ENCODE measurements at places on chromosomes 11 and 22.

GRCh38 chr11:118635237-118635591, 27.8 kb downstream of the PHLDB1 start:
- no peak for DNase-seq

- DNase-seq = no peak
These were observed 4.8 kb upstream of the SYT8 start for GRCh38 chr11:1830004-1830321.

GRCh38 chr11:27357250-27357649, 5.8 kb downstream of the CCDC34 start:
- no peak for DNase-seq

- DNase-seq = peak; percentile 81
These were observed 55.0 kb upstream of the ARHGAP32 start for GRCh38 chr11:129247135-129247534.

DNA sequence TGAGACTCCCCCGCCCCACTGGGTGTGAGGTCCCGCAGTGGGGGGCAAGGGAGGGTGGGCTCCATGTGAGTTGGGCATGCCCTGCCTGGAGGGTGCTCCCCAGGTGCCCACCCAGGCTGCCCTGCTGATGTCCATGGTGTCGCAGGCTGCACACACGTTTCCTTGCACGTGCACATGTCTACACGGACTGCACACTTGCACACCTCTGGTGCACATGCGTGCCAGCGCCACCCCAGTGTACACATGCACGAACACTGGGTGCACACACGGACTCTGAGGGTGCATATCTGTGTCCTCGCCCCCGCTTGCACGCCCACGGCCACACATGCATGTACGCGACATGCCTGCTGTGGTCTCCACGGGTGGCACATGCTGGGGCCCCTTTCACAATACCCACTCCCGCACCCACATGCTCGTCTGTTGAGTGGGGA, 35.2 kb upstream of the PRODH start:
- no peak for DNase-seq

DNA sequence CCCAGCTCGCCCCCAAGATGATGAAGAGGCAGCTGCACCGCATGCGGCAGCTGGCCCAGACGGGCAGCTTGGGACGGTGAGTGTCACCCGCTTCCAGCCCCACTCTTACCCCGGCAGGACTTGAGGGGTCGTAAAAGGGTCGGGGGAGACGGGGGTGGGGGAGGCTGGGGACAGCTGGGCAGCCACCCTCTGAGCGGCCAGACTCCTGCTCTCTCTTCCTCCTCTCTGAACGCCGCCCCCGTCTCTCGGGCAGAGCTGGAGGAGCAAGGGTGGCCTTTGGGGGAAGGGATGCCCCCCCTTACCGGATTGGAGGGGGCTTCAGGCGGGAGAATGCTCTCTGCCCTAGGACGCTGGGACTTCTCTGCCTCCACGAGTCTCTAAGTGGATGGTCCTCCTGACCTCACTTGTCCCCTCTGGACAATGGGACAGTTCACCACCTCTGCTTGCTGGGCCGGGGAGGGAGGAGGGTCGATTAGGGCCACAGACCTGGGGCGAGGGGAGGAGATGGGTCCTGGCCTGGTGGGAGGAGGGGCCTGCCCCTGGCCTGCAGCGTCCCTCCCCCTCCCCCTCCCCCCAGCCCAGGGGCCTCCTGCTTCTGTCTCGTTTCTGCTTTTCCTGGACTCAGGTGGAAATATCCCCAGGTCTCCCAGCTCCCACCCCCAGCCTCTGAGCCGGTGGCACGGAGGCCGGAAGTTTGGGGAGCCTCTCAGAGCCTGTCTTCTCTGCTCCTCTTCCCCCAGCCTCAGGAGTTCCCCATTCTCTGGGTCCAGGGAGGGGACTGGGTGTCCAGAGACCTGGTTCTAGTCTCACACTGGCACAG, 512 bp downstream of the SH3BP1 start:
- no peak for DNase-seq

DNA sequence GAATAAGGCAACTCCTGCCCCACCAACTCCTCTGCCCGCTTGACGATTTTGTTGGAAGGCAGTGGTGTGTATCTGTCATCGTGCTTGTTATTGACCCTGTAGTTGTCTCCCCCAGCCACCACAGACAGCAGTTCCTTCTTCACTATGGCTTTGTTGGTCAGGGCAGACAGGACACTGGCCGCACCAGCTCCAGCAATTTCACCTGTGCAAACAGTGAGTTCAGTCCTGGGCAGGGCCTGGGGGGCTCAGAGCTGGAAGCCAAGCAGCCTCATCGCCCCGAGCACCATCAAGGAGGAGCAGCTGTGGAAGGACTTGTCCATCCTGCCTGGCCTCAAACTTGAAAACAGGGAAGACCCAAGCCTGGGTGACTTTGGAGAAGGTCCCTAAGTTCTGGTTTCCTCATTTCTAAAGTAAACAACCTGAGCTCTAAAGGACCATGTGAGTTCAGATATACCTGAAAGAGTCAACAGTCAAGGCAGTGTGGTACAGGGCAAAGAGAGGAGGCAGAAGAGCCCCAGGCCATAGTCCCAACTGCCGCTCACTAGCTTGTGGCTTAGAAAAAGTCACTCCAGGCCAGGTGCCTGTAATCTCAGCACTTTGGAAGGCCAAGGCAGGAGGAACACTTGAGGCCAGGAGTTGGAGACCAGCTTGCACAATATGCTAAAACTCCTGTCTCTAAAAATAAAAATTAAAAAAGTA, 4.6 kb downstream of the PLAAT2 start:
- DNase-seq = no peak

DNA sequence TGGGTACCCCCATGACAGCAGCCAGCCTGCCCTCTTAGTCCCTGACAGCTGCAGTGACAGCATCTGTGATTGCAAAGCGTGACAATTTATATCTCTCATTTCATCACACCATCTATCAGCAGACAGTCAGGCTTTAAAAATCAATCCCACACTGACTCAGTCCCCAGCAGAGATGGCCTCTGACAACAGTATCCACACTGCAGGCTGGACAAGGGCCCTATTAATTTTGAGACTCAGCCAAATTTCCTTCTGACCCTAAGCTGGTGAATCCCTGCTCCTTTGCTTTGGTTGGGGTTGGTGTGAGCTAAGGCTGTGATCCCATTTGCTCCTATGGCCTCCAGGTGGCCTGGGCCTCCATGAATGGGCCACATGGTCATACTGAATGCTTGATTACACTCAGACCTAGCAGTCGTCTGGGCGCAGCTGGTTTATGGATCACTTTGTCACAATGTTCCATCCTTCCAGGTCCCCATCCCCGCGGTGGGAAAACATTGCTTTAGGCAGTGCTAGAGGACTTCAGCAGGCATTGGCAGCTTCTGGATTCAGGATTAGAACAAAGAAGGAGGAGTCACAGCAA, 68.2 kb upstream of the B3GAT1 start:
- no peak for DNase-seq

- DNase-seq = peak; percentile 50
These were observed 24.5 kb upstream of the RAG2 start for GRCh38 chr11:36622431-36623136.

DNA sequence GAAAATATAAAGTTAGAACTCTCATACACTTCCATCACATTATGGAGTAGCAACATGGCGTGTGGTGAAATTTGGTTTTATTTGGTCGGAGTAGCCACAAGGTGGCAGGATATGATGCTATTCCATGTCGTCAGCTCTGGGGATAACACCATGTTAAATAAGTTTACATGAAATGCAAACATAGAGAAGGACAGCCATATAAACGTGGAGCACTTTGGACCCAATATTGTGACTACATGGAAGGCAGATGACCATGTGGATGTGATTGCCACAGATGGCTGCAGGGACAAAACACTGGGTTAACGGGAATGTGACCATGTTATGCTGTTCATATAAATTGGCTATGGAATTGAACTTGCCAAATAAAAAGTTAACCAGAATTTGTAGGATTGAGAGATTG, 21.0 kb downstream of the OR5M11 start:
- no peak for DNase-seq

DNA sequence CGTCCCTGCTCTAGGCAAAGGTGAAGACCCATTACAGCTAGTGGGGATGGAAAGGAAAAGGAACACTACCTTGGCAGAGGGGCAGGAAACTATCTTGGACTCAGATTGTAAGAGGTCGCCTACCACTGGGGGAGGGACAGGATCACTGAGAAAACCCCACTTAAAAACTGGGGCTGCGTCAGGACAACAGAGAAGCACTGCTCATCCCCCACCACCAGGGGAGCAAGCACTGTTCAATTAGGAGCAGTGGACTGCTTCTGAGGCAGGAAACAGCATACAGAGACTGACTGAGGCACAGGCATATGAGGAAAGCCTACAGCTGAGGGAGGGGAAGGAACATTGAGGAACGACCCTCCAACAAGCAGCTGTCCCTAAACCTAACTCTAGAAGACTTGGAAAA, 20.8 kb upstream of the DLAT start:
- DNase-seq = peak; percentile 2

GRCh38 chr22:41009222-41009948, 58.2 kb downstream of the RBX1 start:
- DNase-seq = peak; percentile 32

Data from fibroblast of skin of right biceps (primary cell).